ENCODE measurements at places on chromosomes 13 and 19.

- no peak for DNase-seq
Measured at GRCh38 chr13:25683056-25683455, 311.3 kb downstream of the ATP8A2 start.

GRCh38 chr13:33735276-33735675 is 82.7 kb upstream of the RFC3 start:
- no peak for DNase-seq

GRCh38 chr19:46225558-46226004 is 4.0 kb upstream of the IGFL1 start:
- DNase-seq, result no peak

DNA sequence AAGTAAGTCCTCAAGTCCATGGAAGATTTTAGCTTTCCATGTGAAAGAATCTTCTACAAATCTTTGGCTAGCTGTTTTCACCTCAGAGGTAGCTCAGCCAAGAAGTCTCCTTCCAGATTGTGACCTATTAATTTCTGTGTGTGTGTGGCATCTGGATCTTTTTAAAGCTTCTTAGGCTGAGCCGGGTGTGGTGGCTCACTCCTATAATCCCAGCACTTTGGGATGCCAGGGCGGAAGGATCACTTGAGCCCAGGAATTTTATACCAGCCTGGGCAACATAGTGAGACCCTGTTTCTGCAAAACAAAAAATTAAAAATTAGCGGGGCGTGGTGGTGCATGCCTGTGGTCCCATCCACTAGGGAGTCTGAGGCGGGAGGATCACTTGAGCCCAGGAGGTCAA is 13.4 kb upstream of the SLC44A2 start:
- no peak for DNase-seq

DNA sequence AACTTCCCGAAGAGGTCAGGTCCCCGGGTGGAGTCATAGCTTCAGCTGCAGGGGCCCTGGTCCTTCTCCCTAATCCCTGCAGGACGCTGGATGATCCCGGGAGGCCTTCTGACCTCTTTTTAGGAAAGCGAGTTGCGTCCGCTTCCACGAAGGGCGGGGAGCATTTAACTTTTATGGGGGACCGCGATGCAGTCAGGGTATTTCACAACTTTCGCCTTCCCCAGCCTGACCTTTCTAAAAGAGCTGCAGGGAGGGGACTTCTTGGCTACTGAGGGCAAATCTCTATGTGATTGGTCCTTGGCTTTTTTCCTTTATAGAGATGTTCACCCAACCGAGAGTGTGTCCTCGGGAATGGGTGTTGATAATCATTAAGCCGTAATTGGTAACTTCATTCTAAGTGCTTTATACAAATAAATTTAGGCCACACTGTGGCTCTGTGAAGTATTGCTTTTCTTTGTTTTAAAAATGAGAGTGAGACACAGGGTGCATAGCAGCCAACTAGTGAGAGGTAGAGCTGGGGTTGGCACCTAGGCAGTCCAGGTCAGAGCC is 778 bp downstream of the ZNF230 start:
- DNase-seq, result no peak

GRCh38 chr19:49421039-49421877 is 2.0 kb downstream of the PTH2 start:
- no peak for DNase-seq

GRCh38 chr19:35125749-35126623 is 8.9 kb downstream of the LGI4 start:
- DNase-seq, result no peak

GRCh38 chr19:19379527-19379926 is 25.9 kb upstream of the GATAD2A start:
- no peak for DNase-seq

- no peak for DNase-seq
Measured at GRCh38 chr19:18954094-18954493, 13.1 kb upstream of the HOMER3 start.

- no peak for DNase-seq
Measured at GRCh38 chr19:45133661-45134060, 27.1 kb downstream of the NKPD1 start.

DNA sequence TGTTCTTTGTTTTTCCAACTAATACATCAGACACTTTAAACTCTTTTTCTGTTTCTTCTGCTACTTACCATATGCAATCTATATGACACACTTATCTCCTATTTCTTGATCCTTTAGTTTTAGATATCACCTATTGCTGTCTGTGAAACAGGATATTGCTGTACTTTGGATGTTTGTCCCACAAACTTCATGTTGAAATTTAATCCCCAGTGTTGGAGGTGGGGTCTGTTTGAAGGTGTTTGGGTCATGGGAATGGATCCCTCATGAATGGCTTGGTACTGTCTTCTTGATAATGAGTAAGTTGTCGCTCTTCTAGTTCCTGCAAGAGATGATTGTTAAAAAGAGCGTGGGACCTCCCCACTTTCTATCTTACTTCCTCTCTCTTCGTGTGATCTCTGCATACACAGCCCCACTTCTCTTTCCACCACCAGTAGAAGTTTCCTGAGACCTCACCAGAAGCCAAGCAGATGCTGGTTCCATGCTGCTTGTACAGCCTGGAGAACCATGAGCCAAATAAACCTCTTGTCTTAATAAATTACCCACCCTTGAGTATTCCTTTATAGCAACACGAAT is 244.2 kb downstream of the NHLRC3 start:
- no peak for DNase-seq
